ENCODE measurements at places on chromosomes 6 and 20. TPM values are rescaled to one million over a fixed set of nuclear protein-coding genes. Genes with fewer than 3 reads are reported as not detected.

Gene GPR63
- total RNA-seq, result 0.22 TPM

Gene EYA2
- total RNA-seq, result 0.57 TPM

Gene FAM217A
- not detected for total RNA-seq

Gene TAGAP
- total RNA-seq, result not detected

Gene LAMA2
- total RNA-seq, result 193 TPM

Gene CLPSL2
- total RNA-seq, result not detected

Gene C2
- 14.2 TPM for total RNA-seq

Gene TSBP1
- not detected for total RNA-seq

Gene PSORS1C2
- total RNA-seq, result not detected

Gene LSM2
- 54.0 TPM for total RNA-seq

Gene AFDN
- total RNA-seq, result 95.2 TPM

Gene UNC5CL
- not detected for total RNA-seq

Gene BPIFB1
- not detected for total RNA-seq

Gene GHRH
- total RNA-seq, result not detected

Gene LY6G6F
- total RNA-seq, result not detected

Gene EGFL8
- 0.86 TPM for total RNA-seq

Gene CST2
- total RNA-seq, result not detected

Gene TMEM244
- total RNA-seq, result 1.3 TPM

Gene TTK
- total RNA-seq, result 54.8 TPM

Gene TFAP2A
- total RNA-seq, result 0.22 TPM

Gene OPN5
- not detected for total RNA-seq
